CD4-positive, alpha-beta memory T cell (primary cell): ENCODE measurements at places on chromosomes 7 and 10. TPM values are rescaled to one million over a fixed set of nuclear protein-coding genes. Genes with fewer than 3 reads are reported as not detected.

Gene BICC1
- not detected for polyA plus RNA-seq

Gene MDH2
- 159 TPM for polyA plus RNA-seq

Gene AKR1C1
- polyA plus RNA-seq: 0.08 TPM

Gene AKR1E2
- polyA plus RNA-seq: 1.5 TPM

Gene TAS2R5
- 0.33 TPM for polyA plus RNA-seq

Gene CTAGE4
- 0.08 TPM for polyA plus RNA-seq

Gene STEAP1B
- not detected for polyA plus RNA-seq

Gene ADAM22
- polyA plus RNA-seq: 1.8 TPM

Gene PARD3
- polyA plus RNA-seq: 0.13 TPM

Gene CYTH3
- polyA plus RNA-seq: 4.0 TPM

Gene RAB19
- 2.1 TPM for polyA plus RNA-seq

Gene CLCN1
- polyA plus RNA-seq: 0.06 TPM

Gene CD36
- polyA plus RNA-seq: not detected

Gene LIPM
- polyA plus RNA-seq: not detected

Gene ADAM12
- polyA plus RNA-seq: 2.3 TPM

Gene HPS1
- polyA plus RNA-seq: 76.7 TPM

Gene MALRD1
- polyA plus RNA-seq: not detected

Gene CALHM3
- polyA plus RNA-seq: not detected

Gene LIPF
- polyA plus RNA-seq: not detected

Gene JAKMIP3
- 0.03 TPM for polyA plus RNA-seq

Gene ODAD2
- not detected for polyA plus RNA-seq

Gene PAPOLB
- polyA plus RNA-seq: not detected

Gene SPRN
- 0.26 TPM for polyA plus RNA-seq

Gene FAM24A
- not detected for polyA plus RNA-seq

Gene ENKUR
- polyA plus RNA-seq: not detected

Gene TRPV6
- polyA plus RNA-seq: 0.09 TPM

Gene GLI3
- polyA plus RNA-seq: 0.13 TPM

Gene ASB10
- polyA plus RNA-seq: not detected

Gene ZNF398
- polyA plus RNA-seq: 7.5 TPM

Gene WIPF3
- polyA plus RNA-seq: not detected

Gene MBLAC1
- polyA plus RNA-seq: 1.2 TPM

Gene UCMA
- polyA plus RNA-seq: not detected

Gene NEUROG3
- 0.14 TPM for polyA plus RNA-seq

Gene H2BK1
- not detected for polyA plus RNA-seq

Gene SORBS1
- polyA plus RNA-seq: 0.75 TPM

Gene VSIR
- 350 TPM for polyA plus RNA-seq

Gene TMEM72
- not detected for polyA plus RNA-seq

Gene COL17A1
- not detected for polyA plus RNA-seq

Gene PRSS37
- 0.16 TPM for polyA plus RNA-seq

Gene GIMAP2
- polyA plus RNA-seq: 110 TPM

Gene NOS3
- polyA plus RNA-seq: 14.9 TPM

Gene ANXA8
- not detected for polyA plus RNA-seq

Gene GPR26
- polyA plus RNA-seq: not detected

Gene TAF5
- 4.1 TPM for polyA plus RNA-seq

Gene STK32C
- 7.5 TPM for polyA plus RNA-seq

Gene EFCAB10
- not detected for polyA plus RNA-seq

Gene SLC29A4
- 0.82 TPM for polyA plus RNA-seq

Gene OPN1SW
- polyA plus RNA-seq: not detected

Gene SLC35B4
- 17.3 TPM for polyA plus RNA-seq

Gene PDK4
- not detected for polyA plus RNA-seq
